ENCODE measurements at places on chromosomes 3 and 15. TPM values are rescaled to one million over a fixed set of nuclear protein-coding genes. Genes with fewer than 3 reads are reported as not detected.

ATP13A5 gene
- not detected for total RNA-seq

ARL6 gene
- 2.9 TPM for total RNA-seq

CEMIP gene
- 0.22 TPM for total RNA-seq

LRRC31 gene
- total RNA-seq, result not detected

TMEM158 gene
- not detected for total RNA-seq

COLQ gene
- total RNA-seq, result 24.3 TPM

ST8SIA2 gene
- 0.35 TPM for total RNA-seq

SLC22A14 gene
- not detected for total RNA-seq

ASB14 gene
- 2.5 TPM for total RNA-seq

CHCHD4 gene
- total RNA-seq, result 32.3 TPM

FRMD4B gene
- 37.8 TPM for total RNA-seq

CCDC54 gene
- not detected for total RNA-seq

VPS8 gene
- total RNA-seq, result 22.7 TPM

SNTN gene
- not detected for total RNA-seq

FEM1B gene
- total RNA-seq, result 55.3 TPM

SH3GL3 gene
- not detected for total RNA-seq

PGBD4 gene
- 2.3 TPM for total RNA-seq

GRK7 gene
- total RNA-seq, result 0.12 TPM

VIPR1 gene
- 21.0 TPM for total RNA-seq

RNF7 gene
- total RNA-seq, result 64.9 TPM

ALDH1A2 gene
- 38.7 TPM for total RNA-seq

PLEKHO2 gene
- total RNA-seq, result 19.4 TPM

CHRM5 gene
- not detected for total RNA-seq

SLC28A1 gene
- total RNA-seq, result not detected

SELENOK gene
- 67.9 TPM for total RNA-seq

GREM1 gene
- total RNA-seq, result 0.43 TPM

GOLGA6A gene
- not detected for total RNA-seq

FOXB1 gene
- total RNA-seq, result not detected

ALDH1L1 gene
- 24.0 TPM for total RNA-seq

POPDC2 gene
- 853 TPM for total RNA-seq

FEZF2 gene
- total RNA-seq, result not detected

FBN1 gene
- total RNA-seq, result 84.9 TPM

LTK gene
- total RNA-seq, result 0.98 TPM

IQCH gene
- 0.52 TPM for total RNA-seq

IL1RAP gene
- total RNA-seq, result 6.3 TPM

PIERCE2 gene
- 5.6 TPM for total RNA-seq

CRABP1 gene
- total RNA-seq, result not detected

BDH1 gene
- 4.0 TPM for total RNA-seq

OR5H15 gene
- not detected for total RNA-seq

PLCH1 gene
- 1.5 TPM for total RNA-seq

MYO1E gene
- total RNA-seq, result 17.2 TPM

PRR20G gene
- not detected for total RNA-seq

ANKUB1 gene
- not detected for total RNA-seq

STAB1 gene
- total RNA-seq, result 62.6 TPM

GPR149 gene
- total RNA-seq, result not detected

IQGAP1 gene
- total RNA-seq, result 96.3 TPM

AADACL2 gene
- total RNA-seq, result 0.16 TPM

GP5 gene
- total RNA-seq, result not detected

SNX22 gene
- 11.9 TPM for total RNA-seq

PSTPIP1 gene
- 1.9 TPM for total RNA-seq

ARL14 gene
- not detected for total RNA-seq

GNAT1 gene
- not detected for total RNA-seq

ATP8B4 gene
- total RNA-seq, result 2.5 TPM

FBXO40 gene
- total RNA-seq, result 187 TPM

PLA2G4F gene
- 3.0 TPM for total RNA-seq

STRA6 gene
- 0.55 TPM for total RNA-seq

EEF1AKMT4 gene
- 2.1 TPM for total RNA-seq

PLAAT1 gene
- 10.3 TPM for total RNA-seq

SERINC4 gene
- total RNA-seq, result not detected
